ENCODE measurements at places on chromosomes 3 and 15.
A peak's percentile ranks its signal among the peaks of the same experiment; 100 is the strongest.

GRCh38 chr15:84781495-84781894 lies 33.1 kb downstream of the ZNF592 start:
- no peak for DNase-seq

- no peak for DNase-seq
Measured at GRCh38 chr15:70479785-70480184, 283.6 kb downstream of the UACA start.

- no peak for DNase-seq
Measured at GRCh38 chr3:194250098-194251002, 100.8 kb downstream of the CPN2 start.

DNA sequence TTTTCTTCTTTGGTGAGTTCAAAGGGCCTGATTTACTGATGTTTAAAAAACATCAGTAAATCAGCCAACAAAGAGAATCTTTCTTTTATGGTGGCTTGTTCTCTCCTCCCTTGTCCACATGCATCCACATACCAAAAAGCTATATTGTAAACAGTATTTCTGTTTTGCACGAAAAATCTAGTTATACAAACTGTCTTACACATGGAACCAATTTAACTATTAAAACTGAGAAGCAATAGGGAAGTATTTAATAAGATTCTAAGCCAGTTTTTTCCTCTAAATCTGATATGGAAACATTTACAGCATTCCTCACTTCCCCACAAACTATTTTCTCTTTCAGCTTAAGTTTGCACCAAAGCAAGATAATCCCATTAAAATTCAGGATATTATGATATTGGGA lies 110.8 kb upstream of the ICE2 start:
- DNase-seq, result peak; percentile 37

- DNase-seq, result no peak
Measured at GRCh38 chr3:81216192-81216591, 545.3 kb downstream of the GBE1 start.

DNA sequence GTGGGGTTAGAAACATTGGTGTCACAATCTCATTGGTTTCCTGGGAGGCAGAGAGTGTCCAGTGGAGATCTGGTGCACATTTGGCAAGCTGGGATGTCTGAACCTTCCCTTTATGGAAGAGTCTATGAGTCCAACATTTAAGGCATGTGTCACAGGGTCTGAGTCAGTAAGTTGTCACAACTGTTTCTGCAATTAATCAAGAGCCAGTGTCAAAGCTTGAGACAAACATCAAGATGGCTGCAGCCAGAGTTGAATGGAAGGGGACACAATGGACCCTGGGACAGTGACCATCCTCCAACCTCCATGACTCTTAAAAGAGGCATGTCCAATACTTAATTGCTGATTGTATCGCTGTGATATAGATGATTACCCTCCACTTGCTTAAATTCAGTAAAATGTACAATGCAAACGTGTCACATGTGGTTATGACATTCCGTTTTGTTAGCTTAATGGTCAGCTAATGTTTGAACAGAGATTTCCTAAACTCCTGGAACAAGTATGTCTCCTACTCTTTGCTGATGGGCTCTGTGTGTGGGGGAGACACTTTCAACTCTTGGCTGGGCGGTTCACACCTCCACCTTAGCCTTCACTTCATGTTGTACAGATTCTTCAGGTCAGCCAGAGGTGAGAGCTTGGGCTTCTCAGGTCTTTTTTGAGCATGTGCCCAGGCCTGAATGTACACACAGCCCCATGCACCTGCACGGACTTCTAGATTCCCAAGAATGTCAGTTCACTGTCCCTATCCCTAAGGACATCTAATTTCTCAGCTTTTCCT lies 79.9 kb upstream of the PRR23E start:
- no peak for DNase-seq

DNA sequence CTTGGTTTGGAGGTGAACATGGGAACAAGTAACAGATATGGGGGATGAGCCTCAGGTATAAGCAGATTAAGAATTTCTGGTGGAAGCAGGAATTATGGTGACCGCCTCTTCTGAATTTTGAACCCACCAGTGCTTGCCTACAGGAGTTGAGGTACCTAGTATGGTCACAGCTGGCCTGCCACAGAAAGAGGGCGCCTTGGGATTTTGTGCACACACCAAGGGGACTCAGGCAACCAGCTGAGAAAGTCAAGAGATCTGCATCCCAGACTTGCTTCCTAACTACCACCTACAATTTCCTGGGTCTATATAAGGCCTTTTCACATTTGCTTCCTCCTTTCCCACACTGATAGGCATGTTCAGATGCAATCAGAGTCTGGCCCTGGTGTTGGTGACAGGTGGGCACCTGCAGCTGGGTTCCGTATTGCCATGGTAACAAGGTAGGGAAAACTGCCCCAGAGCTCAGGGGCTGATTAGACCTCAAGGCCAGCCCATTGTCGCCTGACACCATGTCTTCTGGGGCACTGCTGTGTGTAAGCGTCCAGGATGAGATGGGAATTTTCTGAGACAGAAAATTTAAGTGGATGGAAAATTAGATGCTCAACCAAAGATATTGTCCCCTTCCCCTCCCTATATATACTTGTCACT lies 75.9 kb upstream of the RASGRF1 start:
- no peak for DNase-seq

DNA sequence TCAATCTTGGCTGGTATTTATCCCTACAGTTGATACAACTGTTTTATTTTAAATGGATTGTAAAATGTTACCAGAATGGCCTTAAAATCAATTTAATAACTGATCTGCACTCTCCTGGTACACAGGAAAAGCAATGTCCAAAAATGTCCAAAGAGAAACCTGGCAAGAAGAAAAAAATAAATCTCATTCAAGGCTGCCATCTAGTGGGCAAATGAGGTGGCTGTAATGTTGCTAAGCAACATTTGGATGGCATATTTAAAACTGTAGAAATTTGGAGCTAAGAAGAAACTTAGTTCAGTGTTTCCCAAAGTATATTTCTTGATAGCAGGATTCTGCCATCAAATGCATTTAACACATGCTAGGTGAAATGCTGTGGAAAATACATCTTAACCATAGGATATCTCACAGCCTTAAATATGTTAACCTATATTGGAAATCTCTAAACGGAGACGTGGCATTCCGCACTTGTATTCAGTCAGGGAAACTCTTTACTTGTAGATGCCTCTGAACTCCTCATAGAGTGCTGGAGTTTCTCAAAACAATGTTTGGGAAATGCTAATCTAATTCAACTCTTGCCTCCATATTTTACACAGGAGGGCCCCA lies 216.8 kb downstream of the ERC2 start:
- peak; percentile 51 for DNase-seq

GRCh38 chr15:25060996-25061620 lies 106.3 kb downstream of the SNRPN start:
- no peak for DNase-seq

DNA sequence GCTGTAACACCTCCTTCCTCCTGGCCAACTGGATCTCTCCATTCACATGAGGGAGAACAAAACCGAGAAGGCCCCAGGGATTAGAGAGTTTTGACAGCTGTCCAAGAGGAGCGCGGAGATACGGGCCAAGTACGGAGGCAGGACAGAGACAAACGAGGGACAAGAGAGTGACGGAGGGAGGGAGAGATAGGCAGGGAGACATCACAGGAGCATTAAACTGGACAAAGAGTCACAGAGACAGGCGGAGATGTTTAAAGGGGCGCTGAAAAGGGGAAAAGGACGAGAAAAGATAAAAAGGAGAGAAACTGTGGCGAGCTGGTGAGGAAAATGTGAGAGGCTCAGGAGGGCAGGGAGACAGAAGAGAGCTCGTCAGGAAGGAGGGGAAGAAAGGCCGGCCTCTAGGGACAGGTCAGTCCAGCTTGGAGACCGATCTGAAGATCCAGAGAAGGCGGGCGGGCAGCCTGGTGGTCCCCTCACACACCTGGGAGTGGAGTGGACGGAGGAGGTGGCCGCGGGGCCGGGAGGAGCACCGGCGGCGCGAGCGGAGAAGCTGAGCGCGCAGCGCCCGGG lies 40.5 kb upstream of the ROPN1 start:
- DNase-seq, result no peak

DNA sequence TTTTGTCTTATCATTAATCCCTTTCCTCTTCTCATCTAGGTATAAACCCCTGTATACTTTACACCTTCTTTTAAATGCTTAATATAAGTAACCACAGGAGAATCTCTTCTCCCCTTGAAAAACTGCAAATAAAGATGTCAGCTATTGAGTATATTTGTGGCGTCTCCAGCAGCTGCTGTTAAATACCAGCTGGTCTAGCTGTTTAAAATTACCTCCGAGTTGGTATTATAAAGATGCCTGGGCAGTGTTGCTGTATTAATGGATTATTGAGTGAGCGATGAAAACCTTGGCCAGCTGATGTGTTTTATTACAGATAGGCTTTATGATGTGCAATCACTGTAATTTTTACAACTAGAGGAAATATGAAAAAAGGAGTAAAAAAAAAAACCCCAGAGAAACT lies 388.1 kb downstream of the TBC1D5 start:
- DNase-seq, result no peak

DNA sequence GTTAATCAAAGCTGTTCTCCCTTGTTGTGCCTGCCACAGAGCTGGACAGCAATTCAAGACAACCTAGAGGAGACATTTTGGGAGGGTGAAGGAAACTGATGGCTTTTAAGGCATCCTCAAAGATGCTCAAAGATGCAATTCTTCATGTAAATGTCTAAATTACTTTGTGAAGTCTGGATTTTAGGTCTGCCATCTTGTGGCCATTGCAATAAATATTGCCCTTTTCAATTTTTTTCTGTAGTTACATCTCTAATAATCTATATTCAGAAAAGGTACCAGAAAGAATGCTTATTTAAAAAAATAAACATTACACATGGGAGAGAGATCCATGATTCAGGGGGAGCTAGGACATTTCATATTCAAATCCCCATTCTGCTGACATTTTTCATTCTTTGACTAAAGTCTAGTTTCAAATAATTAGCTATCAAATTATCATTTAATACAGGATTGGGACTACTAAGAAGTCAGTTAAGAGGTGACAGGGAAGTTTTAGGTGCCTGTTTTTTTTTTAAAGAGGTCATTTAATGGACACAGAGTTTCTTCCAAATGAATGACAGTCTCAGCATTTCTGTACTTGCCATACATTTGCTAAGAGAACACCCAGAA lies 259.8 kb upstream of the WNT5A start:
- no peak for DNase-seq

DNA sequence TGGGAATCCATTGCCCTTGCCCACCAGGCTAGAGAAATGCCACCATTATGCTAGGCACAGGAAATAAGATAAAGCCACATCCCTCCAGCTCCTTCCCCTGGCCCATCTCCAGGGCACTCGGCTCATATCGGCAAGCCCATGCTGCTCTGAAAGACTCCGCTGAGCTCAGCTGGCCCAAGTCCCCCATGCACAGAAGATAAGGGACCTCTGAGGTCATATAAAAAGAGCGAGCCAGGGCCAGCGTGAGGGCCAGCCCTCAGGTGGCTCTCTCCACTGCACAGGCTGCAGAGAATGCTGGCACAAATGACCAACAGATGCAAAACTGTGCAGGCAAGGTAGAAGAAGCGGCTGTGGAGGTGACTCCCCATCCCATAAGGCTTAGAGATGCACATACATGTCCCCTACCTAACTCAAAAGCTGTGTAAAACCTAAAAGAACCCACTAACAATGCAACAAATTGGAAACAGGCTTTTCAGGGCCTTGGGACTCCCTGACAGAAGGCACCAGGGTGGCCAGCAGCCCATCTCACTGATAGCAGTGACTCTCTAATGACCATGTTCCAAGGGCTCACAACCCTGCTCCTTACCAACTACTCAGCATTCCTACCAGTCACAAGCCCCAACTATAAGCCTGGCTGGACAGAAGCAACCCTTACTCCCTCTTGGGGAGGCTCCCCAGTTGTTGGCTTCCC lies 3.0 kb downstream of the RAB6B start:
- no peak for DNase-seq

- peak; percentile 4 for DNase-seq
Measured at GRCh38 chr3:107752202-107752990, 229.6 kb downstream of the BBX start.

GRCh38 chr3:108862865-108863798 lies 40.5 kb downstream of the TRAT1 start:
- DNase-seq, result no peak

GRCh38 chr3:46960081-46960701 lies 16.4 kb downstream of the CCDC12 start:
- DNase-seq, result peak; percentile 23

GRCh38 chr3:142568393-142569017 lies 10.0 kb downstream of the ATR start:
- DNase-seq, result no peak

DNA sequence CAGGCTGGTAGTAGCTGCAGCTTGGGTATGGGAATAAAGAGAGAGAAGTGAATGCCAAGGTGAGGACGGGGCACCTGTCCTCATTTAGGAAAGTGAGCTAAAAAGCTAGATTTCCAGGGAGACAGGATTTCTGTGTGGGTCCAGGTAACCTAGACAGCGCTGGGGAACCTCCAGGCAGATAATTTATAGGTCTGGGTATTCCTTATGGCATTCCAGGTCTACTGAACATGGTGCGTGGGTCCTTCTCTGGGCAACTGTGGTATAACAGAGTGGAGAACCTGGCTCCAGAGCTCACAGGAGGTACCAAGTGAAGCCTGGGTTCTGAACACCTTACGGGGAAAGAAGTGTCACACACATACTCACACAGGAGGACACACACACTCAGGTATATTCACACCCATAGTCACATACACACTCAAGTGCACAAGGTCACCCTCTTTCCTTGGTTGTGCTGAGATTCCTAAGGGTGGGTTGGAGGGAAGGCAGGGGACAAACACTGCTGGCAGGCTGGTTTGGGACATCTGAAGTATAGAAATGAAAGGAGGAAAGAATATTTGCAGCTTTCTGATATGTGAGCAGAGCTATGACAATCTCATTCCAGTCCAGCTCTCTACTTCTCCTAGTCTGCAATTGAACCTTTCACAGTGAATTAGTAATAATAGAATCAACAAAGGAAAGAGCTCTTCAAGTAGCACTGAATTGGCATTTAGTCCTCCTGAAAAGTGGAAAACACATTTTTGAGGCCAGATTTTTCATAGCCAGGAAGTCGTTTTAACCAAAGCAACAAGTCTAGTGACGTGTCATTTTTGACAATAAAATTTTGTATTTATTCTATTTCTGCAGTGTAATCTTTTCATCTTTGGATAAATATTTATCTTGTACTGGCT lies 37.4 kb upstream of the ITGA11 start:
- DNase-seq, result no peak

- DNase-seq, result no peak
Measured at GRCh38 chr3:104018541-104018940, 1348.2 kb upstream of the ALCAM start.

GRCh38 chr3:23979569-23979968 lies 34.5 kb downstream of the NR1D2 start:
- no peak for DNase-seq

GRCh38 chr15:49306551-49306950 lies 116.5 kb upstream of the FGF7 start:
- no peak for DNase-seq

GRCh38 chr15:22968366-22968765 lies 11.8 kb downstream of the CYFIP1 start:
- DNase-seq, result peak; percentile 94

All from HFFc6 (cell line).